Fibroblast of villous mesenchyme (primary cell): ENCODE measurements at places on chromosomes 13 and 19. TPM values are rescaled to one million over a fixed set of nuclear protein-coding genes. Genes with fewer than 3 reads are reported as not detected.
A peak's percentile ranks its signal among the peaks of the same experiment; 100 is the strongest.

Gene PCSK4
- 1.3 and 1.9 TPM in 2 replicates for total RNA-seq

Gene CEACAM16
- under 0.01 and 0.32 TPM in 2 replicates for total RNA-seq

Gene GGN
- total RNA-seq = 0.32 and 0.86 TPM in 2 replicates

Gene KLK2
- not detected in 2 replicates for total RNA-seq

DNA sequence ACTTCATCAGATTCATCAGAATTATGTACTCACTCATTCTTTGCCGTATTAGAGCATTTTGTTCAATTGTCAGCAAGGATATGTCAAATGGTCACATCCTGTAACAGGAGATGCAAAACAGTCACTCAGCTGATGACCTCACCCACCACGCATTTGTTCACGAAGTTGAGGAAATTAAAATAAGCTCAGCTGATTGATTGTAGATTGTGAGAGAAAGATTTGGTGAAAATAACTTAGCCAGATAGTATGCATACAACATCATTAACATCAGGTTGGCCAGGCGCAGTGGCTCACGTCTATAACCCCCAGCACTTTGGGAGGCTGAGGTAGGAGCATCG is 22.6 kb upstream of the CDC16 start:
- DNase-seq = peak; percentile 48

DNA sequence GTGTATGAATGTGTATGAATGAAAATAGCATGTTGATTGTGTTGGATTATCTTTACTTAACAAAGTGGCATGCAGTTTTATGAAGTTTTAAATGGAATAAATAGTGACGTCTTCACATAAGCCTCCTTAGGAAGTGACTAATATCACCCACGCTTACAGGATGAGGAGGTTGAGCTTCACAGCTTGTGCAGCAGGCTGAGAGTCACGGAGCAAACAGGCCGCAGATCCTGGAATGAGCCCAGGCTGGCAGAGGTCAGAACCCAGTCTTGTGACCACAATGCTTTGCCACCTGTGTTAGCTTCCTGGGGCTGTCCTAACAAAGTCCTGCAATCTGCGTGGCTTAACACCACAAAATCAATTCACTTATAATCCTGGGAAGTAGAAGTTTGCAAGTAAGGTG is 20.8 kb downstream of the LAIR2 start:
- DNase-seq = no peak

DNA sequence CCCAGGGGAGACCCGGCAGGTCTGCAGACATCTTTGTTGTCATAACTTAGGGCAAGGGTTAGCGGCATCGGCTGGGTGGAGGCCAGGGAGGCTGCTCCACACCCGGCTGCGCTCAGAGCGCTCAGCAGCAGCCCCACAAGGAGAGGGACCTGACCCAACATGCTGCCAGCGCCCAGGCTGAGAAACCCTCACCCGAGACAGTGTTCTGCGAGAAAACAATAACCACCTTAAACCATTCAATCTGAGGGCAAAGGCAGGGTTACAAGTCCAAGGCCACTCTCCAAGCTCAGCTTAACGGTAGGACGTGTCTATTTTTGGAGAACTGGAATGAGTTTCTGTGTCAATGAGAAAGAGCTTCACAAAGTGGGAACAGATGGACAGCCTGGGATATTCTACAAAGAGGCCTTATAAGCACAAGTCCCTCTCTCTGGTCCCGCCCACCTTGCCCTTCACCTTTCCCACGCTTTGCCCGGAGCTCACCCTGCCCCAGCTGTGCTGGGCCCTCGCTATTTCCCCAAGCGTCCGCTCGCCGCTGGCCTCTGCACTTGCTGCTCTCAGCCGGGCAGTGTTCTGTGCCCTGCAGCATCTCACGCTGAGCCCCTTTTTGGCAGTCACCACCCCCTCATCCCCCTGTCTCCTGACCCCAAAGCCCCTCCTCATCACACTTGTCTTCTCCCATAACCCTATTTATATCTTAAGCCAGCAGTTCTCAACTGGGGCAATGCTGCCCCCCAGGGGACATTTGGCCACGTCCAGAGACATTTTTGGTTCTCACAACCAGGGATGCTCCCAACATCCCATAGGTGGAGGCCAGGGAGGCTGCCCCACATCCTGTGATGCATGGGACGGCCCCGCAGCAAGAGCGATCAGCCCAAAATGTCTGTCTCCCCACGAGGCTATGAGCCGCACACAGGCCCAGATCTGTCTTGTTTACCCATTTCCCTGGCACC is 17.6 kb downstream of the PPP1R12C start:
- DNase-seq = no peak

GRCh38 chr13:76029088-76029487 is 393.0 kb downstream of the LMO7 start:
- DNase-seq = no peak

DNA sequence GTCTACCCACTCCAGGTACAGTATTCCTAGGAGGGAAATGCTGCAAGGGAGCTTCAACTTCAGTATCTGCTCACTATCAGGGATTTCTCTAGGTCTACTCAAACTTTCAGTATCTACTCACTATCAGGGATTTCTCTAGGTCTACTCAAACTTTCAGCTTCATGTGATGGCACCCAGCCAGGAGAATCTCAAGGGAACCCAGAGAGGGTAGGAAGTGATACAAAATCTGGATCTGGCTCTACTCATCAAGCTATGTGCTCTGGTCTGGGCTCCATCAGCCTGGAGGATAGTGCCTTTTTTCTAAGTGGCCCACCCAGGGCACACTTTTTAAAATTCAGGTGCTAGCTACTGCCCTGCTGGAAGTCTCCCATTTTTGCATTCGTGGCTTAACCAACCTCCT is 52.3 kb upstream of the FNDC3A start:
- no peak for DNase-seq

GRCh38 chr13:113102727-113103126 is 2.9 kb upstream of the F7 start:
- DNase-seq = no peak

DNA sequence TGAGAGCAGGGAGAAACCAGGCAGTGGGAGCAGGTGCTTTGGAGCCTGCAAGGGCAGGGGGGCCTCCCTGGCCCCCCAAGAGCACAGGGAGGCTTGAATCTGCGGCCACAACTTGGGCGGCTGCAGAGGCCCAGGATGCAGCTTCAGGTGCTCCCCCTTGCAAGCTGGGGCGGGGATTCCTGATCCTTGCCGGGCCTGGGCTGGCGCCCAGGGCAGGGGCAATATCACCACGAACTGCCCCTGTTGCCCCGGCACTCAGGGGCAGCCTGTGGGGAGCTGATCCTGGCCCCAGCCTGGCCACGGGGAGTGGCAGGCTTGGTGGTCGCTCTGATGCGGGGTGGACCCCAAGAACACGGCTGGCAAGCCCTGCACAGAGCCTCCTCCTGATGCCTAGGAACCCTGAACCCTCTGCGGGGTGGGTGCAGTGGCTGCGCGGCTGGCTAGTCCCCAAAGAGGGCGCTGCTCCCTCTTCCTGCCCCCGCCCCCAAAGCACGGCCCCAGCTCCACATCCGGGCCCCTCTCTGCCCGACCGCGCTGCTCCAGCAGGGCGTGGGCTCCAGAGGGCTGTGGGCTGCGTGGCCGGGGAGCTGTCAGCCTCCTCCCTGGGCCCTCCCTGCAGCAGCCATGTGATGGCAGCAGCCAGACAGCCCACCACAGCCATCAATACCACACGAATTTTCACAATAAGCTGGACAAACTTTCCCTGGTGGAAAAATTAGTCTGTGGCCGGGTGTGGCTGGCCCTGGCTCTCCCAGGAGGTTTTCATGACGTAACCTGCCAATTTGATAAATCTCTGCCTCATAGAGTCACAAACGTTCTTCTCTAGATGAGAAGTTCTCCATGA is 21.0 kb downstream of the TNFSF9 start:
- DNase-seq = no peak

DNA sequence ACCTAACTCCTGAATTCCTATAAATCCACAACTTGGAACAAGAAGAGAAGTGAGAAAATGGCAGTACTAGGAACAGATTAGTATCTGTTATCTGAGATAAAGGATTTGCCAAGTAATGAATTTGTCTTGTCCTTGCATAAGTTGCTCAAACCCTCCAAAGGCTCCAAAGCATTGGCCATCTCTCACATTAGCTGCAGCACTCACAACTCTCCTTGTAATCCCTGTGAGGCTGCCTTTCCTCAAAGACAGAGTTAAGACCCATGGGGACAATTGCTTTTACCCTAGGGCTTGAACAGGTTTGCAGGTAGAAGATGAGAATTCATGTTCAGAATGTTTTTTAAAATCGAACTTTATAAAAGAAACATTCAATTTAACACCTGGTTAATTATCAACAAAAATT is 1702.2 kb downstream of the EFNB2 start:
- DNase-seq = no peak

- DNase-seq = peak; percentile 54
Measured at GRCh38 chr19:55341171-55341588, 1.5 kb downstream of the KMT5C start.
